Glutamatergic neuron (in vitro differentiated cells): ENCODE measurements at places on chromosomes 7 and 10.

- DNase-seq, result no peak
These were observed 148.8 kb downstream of the NRBF2 start for GRCh38 chr10:63281967-63282366.

- no peak for DNase-seq
These were observed 68.8 kb downstream of the PCGF5 start for GRCh38 chr10:91289305-91289704.

DNA sequence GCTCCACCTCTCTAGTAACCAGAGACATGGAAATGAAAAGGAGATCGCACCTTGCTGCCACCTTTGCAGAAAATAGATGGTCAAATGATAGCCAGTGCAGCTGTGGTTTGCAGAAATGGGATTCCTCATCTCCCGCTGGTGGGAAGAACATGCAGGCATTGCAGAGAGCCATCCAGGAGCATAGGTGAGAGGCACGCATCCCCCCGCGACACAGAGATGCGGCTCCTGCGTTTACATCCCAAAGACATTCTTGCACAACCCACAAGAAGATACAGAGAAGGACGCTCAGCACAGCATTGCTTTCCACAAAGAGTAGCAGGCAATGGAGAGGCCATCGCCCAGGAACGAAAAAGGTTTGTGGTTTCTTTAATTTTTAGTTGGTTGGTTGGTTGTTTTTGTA is 56.2 kb downstream of the OAT start:
- no peak for DNase-seq

DNA sequence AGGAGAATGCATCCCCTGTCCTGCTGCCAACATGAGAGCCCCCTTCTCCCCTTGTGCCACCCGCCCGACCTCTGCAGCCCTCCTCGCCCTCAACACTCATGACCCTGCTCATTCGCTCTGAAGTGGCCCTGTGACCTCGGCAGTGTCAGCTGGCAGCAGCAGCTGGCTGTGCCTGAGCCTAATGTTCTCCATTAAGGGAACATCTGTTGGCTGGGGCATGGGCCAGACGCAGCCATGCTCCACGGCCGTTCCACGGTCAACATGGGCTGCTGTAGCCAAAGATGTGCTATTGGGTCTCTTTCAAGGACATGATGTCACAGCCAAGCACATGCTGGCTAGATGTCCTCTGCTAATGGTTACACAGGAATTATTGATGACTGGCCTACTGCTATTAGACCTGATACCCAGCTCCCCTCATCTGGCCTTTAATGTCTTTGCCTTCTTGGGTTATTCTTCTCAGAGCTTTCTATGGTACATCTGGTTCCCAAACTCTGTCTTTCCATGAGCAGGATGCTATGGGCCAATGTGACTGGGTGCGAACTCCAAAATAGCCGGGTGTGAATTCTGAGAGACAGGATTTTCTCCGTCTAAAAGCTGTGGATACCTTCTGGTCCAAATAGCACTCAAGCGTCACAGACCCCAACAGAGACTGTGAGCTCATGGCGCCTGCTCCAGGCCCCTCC is 22.4 kb downstream of the ADCYAP1R1 start:
- peak; percentile 44 for DNase-seq

DNA sequence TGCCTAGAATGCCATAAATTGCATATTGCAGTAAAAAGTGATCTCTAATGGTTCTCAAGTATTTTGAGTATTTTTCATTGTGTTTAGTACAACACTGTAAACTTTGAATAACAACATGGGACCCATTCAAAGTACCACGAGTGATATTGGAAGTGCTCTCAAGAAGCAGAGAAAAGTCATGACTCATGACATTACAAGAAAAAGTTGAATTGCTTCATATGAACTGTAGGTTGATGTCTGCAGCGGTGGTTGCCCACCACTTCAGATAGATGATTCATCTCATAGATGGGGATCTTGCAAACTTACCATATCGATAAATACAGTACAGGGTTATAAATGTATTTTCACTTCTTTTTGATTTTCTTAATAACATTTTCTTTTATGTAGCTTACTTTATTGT is 33.9 kb downstream of the ENTPD1 start:
- no peak for DNase-seq

GRCh38 chr10:44619975-44620374 is 235.1 kb upstream of the CXCL12 start:
- DNase-seq, result no peak

GRCh38 chr7:3598854-3599253 is 297.8 kb downstream of the SDK1 start:
- no peak for DNase-seq

DNA sequence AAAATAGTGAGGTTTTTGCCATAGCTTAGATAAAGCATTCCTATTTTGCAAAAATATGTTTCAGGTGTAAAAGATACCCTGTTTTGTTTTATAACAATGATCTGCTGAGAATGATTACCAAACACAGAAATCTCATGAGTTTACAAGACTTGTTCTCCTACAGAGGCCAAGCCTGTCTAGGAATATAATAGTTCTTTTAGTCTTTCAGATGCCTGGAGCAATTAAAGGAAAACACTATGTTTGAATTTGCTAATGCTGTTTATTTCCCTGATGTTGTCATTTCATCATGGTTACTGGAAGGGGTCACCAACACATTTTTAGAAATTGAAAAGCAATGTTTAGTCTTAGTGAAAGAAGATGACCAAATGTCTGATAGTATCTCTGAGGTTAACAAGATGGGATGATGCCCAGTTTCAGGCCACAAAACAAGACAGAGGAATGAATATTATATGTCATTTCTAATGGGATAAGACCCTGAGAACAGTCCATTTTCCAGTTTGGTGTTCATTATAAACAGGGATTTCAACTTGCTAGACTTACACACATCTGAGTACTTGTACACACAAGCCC is 559.9 kb downstream of the INHBA start:
- no peak for DNase-seq

GRCh38 chr10:129193148-129193547 is 273.9 kb upstream of the MGMT start:
- DNase-seq, result no peak

DNA sequence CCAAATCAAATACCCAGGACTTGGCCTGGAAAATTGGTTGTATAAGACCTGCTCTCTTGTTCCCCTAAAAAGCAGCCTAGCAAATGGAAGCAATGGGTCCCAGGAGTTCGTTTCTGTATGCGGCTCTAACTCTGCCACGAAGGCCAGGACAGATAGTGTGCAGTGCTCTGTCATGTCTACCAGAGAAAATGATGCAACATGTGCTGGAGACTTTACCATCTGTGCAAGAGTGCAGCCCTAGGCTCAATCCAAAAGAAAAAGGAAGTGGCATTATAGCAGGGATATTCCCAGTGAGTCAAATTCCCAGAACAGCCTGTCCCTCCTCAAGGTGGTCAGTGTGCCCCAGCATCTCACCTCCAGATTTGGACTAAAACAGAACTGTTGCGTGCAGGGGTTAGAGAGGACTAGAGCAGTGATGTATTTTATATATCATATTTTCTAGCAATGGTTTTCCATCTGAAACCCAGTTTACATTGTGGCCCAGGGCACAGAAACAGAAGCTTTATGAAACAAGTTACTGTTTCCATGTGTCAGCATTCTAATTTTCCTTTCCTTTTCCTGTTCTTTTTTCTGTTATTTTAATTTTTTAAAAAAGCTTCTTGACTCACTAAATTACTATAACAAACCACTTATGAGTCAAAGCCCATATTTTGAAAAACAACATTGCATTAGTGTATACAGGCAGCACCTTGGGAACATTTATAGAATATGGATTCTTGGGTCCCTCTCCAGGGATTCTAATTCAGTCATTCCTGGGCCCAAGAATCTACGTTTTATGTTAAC is 311.2 kb downstream of the RNLS start:
- DNase-seq, result no peak

DNA sequence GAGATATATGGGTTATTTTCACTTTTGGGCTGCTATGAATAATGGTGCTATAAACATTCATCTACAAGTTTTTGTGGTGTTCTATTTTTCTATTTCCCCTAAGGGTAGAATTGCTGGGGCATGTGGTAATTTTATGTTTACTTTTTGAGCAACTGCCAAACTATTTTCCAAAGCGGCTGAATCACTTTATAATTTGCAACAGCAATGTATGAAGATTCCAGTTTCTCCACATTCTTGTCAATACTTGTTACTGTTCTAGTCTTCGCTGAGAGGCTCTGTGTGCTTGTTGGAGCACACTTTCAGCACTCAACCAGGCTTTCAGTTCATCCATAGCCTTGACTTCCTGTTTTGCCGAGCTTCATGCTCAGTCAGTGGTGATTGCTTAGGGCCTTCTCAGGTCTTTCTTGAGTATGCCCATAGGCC is 39.0 kb downstream of the ADK start:
- no peak for DNase-seq

DNA sequence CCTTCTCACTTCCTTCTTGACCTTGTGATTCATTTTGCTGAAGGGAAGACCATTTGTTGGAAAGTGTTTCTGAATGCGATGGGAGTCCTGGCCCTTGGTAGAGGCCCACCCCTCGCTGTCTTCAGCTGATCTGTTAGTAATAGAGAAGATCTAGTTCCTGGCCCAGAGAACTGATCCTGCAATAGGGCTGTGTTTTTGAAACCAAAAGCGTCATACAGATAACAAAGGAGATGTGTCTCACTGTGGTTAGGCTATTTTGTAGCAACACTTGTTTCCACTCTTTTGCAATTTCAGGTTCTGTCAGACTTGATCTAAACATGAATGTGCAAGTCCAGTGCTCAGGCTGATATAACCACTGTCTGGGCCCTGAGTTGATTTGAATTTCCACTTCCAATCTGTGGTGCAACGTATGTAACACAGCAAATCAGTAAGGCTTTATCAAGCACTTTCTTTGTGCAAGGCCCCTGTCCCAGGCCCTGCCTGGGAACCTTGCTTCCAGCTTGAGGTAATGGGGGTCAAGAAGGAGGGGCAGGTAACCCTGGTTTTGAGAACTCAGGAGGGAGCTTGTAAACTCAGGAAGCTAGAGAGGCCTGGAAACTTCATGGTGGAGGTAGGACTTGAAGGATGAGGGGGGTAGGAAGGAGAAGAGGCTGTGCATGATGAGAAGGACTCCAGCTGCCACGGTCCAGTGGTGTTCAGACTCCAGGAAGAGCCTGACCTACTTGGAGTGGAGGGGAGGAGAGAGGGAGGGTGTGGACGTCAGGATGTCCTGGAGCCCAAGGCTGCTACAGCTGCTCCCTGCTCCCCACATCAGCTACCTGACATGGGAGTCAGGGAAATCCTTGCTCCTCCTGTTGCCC is 42.2 kb upstream of the SRGN start:
- DNase-seq, result no peak

DNA sequence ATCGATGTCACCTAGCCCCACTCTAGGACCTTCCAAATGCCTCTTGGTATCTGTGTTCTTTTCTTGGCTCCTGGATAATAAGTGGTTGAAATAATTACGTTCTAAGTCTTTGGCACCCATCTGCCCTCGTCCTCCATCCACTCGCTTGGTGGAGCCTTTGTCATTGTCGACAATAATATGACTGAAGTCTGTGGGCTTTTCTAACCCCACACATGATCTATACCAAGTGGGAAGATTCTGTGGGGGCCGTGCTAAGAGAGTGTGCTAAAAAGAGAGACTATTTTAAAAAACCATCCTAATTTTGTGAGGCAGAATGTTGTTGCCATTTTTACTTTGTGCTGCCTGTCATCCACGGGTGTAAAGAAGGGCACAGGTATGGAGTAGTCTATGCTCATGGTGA is 113.1 kb downstream of the GALNT17 start:
- no peak for DNase-seq

DNA sequence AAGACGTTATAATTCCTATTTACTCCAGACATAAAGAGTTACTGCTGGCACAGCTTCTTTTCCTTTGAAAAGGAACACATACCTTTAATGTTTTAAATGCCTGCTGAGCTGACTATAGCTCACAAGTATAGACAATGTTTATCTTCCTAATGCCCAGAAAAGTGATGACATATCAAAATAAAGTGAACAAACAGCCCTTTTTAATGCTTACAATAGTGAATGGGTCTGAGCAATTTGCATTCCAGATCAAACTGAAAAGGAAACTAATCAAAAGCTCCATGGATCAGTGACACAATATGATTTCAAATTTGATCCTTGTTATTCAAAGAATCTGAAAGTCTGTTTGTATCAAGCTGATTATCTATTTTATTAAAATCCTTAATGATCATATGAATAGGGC is 233.6 kb upstream of the SEMA3E start:
- DNase-seq, result no peak

DNA sequence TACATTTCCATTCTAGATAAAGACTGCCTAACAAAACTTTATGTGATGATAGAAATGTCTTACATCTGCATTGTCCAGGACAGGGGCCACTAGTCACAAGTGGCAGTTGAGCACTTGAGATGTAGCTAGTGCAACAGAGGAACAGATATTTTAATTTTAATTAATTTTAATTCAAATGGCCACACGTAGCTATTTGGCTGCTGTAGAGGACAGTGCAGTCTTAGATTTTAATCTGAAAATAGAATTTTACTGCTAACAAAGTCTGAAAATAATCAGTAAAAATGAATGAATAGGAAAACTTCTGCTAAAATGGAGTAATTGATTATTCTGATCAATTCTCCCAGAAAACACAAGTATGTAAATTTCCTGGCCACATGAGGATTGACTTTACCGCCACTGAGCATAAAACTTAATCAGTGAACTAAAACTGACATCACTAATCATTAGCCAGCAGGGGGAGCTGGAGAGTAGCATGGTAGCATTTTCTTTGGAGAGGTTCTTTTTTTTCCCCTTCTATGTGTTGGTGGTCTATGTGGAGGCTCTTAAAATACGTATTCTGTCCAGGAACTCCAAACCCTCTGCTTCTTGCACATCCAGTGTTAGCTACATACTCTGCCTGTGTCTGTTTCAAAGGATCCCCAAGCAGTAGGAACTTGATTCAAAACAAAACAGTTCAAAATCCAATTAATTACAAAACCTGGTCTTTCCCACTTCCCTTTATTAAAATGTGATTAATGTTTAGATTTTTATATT is 52.1 kb downstream of the TSPAN12 start:
- DNase-seq, result peak; percentile 59
